Urinary bladder (tissue), 4 donors: ENCODE measurements at places on chromosomes 5 and 9. TPM values are rescaled to one million over a fixed set of nuclear protein-coding genes. Genes with fewer than 3 reads are reported as not detected.

Gene SLC25A48
- 0.37 TPM for total RNA-seq

Gene TAF11L12
- total RNA-seq = not detected

Gene STK32A
- 7.8 TPM for total RNA-seq

DNA sequence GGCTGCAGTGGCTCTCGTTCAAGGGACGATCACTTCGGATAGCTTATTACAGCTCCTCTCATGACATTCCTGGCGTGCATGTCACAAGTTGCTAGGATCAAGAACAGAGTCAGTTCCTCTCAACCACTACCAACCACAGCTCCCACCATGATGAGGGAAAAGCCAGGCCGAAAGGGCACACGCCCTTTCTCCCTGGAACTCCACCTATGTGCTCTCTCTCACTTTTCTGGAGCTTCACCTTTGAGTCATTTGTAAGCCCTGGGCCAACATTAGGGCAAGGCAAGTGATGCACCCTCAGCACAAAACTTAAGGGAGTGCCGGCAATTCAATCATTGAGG, 1.6 kb downstream of the SPACA9 start:
- no peak for DNase-seq

GRCh38 chr5:171855798-171856763, 70.5 kb downstream of the SMIM23 start:
- DNase-seq = no peak

DNA sequence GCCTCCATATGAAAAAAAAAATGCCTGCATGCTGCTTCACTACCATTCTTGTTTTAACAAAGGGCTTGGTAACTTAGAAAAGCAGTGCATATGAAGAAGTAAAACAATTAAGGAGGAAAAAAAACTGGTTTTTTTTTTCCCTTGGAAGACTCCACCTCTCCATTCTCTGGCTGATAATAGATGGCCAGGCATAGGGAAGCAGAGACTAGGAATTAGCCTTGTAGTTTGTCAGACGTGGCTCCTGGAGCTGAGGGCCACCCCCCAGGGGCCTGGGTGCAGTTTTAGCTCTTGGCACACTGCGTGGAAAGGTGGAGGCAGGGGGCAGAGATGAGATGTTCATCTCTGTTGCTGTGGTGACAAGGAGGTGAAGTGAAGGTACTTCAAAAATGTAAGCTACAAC, 42.7 kb downstream of the WDR36 start:
- no peak for DNase-seq

GRCh38 chr5:82754759-82755158, 322.4 kb downstream of the TMEM167A start:
- DNase-seq = no peak

- no peak for DNase-seq
These were observed 447.8 kb downstream of the ENC1 start for GRCh38 chr5:74192606-74193299.

GRCh38 chr5:96157841-96158291, 196.2 kb upstream of the ELL2 start:
- no peak for DNase-seq

DNA sequence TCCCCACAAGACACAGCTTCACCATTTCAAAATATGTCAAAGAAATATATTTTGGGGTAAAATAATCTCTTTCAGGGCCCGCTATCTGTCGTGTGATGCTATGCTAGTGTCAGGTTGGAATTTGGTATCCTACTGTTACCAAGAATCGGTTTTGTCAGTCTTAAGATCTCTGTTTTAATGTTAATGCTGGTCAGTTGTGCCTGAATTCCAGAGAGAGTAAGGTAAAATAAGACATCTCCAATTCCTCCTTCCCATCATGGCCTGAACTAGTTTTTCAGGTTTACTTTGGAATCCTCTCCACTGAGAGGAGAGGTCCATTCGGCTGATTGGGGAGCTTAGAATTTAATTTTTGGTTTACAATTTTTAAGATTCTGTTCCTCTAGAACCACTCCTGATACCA, 10.4 kb upstream of the BTF3 start:
- DNase-seq = no peak

DNA sequence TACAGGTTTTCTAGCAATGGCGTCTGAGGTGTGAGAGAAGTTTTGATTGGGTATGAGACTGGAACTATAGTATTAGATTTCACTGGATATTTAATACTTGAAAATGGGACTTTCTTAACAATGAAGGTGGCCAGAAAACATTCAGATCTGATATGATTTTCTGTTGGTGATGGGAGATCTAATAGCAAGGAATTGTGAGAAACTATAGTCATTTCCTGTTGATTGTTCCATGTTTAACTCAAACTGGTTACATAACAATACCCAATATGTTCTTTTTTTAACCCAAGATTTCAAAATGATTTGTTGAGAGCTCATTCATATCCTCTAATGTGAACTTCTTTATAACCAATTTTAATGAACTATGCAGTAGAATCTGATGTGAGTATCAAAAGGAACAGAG, 793.2 kb upstream of the RGMB start:
- DNase-seq = no peak

GRCh38 chr9:96089452-96090085, 212.4 kb downstream of the HSD17B3 start:
- no peak for DNase-seq

DNA sequence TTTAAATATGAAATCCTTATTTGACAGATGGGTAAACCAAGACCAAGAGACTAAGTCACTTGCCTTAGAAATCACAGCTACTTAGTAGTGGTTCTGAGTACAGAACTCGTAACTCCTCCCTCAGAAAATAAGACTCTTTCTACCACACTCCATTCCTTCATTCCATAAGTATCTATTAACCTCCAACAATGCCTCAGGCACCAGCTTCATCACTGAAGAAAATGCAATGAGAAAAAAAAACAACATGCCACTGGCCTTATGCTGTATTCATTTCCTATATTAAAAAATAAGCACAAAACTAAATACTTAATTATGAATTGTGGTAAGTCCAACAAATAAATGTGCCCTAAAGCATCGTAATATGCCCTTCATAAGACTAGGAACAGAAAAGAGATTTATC, 13.5 kb upstream of the FREM1 start:
- DNase-seq = no peak

DNA sequence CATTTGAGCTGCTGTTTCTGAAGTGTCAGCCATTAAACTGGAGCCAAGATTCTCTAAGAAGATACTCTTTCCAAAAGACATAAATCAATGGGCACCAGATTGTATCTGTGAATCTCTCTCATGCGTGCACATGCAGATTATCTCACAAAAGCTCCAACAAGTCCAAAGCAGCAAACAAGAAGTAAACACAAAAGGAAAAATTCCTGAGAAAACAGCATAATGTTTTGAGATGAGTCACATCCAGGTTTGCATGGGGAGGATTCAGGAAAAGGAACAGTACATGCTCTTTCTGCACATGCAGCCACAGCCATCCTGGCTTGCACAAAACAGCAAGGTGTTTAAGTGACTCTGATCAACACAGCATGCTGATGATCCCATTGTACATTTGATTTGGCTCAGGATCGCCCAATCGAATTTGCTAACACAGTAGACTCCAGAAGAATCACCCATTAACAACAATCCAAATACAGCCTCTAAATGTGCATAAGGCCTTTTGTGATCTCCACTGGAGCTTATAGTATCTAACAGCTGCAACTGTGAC, 143.1 kb downstream of the ELAVL2 start:
- no peak for DNase-seq

GRCh38 chr9:89850631-89851325, 246.0 kb downstream of the GADD45G start:
- no peak for DNase-seq

- no peak for DNase-seq
These were observed 349.1 kb downstream of the TMEM232 start for GRCh38 chr5:110377361-110377760.
